DMS79 treated with DMSO at 0.1 percent for 48 hours (cell line): ENCODE measurements at places on chromosomes 2 and 18.

DNA sequence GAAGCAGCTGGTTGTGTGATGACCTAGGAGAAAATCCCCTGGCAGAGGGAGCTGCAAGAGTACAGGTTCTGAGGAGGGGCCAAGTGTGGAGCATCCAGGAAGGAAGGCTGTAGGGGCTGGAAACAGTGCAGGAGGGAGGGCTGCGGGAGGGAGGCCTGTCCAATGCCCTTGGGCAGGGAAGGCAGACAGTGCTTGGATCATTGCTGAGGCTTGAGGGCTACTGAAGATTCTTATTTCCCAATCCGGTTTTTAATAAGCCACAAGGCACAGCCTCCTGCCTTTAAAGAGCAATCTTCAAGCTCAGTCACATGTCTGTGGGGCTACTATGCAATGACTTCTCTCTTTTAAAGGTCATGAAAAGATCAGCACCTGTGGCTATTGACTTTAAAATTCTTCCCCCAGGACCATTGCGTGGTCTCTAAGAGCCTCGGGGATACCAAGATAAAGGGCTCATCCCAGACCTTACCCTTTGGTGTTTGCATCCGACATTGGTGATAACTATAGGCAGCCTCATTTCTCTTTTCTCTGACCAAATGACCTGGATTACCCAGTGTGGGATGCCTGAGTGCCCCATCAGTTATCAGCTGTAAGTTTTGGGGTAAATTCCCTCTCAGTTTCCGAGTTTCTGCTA lies 149.6 kb downstream of the DOCK10 start:
- DNase-seq: no peak

DNA sequence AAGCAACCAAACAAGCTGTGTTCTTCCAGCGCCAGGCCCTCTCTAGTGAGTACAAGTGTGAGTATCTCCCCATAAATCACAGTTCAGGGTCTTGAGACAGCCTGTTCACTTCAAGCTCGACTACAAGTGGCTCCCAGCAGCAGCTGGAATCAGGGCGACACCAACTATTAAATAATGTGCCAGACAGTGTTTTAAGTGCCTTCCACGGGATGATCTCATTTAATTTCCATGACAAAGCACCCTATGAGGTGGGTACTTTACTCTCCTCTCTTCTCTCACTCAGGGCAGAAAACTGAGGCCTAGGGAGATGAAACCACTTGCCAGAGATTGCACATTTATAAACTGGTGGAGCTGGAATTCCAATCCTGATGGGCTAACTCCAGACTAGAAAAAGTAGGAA lies 2.6 kb upstream of the FAM136A start:
- peak; percentile 87 for DNase-seq

DNA sequence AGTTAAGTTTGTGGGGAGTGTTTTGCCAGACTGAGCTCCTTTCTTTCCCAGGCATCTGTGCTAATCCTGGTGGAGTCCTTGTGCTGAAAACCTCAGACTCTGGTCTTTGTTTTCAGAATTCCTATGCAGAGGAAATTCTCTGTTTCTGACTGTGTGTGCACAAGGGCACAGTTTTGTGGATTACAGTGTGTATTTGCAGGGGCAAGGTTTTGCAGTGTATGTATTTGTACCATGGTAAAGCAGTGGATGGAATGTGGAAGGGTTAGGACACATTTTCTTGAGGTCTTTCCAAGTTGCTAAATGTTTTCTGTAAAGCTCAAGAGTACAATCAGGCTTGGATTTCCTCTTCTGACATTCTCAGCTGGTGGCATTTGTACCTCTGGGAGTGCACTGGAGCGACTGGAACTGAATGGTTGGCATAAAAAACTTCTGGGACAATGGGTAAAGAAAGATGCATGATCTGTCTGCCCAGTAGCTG lies 139.5 kb upstream of the RND3 start:
- no peak for DNase-seq

DNA sequence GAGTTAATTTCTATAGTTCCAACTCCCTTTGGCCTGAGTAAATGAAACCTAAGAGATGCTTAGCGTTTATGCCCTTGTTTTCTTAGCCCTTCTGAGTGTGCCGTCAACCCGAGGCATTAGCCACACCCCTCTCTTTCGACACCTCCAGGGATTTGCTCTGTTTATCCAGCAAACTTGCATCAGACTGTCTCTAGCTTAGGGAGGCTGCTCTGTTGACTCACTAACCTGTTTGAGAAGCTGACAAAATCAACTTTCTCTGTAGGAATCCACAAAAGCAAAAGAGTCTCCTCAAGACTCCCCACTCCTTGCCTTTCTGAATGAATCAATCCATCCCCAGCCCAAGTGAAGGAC lies 317.6 kb downstream of the TNS1 start:
- no peak for DNase-seq

- DNase-seq: no peak
These were observed 120.8 kb upstream of the CHAC2 start for GRCh38 chr2:53646788-53647187.

GRCh38 chr18:61199171-61199848 lies 133.9 kb upstream of the CDH20 start:
- no peak for DNase-seq

- no peak for DNase-seq
These were observed 78.5 kb downstream of the UGGT1 start for GRCh38 chr2:128169497-128169896.

DNA sequence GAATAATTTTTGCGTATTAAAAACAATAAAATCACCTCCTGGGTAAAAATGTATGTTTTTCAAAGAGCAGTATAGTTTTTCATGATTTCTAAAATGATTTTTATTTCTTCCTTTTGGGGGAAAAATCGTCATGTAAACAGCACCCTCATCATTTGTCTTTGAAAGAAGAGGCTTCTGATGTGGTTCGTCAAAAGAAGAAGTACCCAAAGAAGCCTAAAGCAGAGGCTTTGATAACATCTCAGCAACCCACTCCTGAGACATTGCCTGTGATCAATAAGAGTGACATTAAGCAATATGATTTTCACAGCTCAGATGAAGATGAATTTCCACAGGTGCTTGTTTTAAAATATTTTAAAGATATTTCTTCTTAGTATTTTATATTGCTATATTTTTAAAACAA lies 110.2 kb upstream of the KIF5C start:
- DNase-seq: no peak

DNA sequence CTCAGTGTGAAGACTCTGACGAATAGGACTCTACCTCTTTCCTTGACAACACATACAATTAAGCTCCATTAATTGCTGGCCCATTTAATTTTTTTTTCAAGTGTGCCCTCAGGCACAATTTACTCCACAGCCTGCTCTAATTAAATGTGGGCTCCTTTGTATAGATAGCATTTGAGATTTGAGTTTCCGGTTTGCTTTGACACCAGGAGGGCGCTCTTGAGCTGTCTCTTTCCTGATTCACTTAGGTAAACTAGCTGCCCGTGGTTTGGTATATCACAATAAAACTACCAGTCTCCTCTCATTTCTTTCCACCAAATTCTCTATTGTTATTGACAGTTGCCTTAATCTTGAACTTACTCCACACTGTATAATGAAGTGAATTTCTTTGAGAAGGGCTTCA lies 666.0 kb downstream of the DSC3 start:
- DNase-seq: no peak

DNA sequence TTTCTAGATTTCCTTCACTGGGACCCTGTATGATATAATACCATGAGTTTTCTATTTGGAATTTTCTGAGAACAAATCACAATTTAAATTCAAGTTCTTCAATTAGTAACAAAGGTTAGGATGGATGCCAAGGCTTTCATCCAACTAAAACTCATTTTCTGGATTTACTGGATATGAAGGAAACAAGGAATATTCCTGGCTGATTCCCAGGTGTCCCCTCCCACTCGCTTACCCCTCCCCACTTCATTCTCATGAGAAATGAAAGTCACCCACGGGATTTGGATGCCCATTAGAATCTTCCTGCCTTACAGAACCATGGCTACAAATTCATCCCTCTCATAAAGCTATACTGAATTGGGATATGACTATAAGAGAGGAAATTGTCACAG lies 40.0 kb downstream of the RNU4ATAC start:
- no peak for DNase-seq

GRCh38 chr2:3214806-3215404 lies 162.7 kb downstream of the EIPR1 start:
- no peak for DNase-seq
